Fibroblast of upper back skin (primary cell): ENCODE measurements at places on chromosomes 1 and 21.

DNA sequence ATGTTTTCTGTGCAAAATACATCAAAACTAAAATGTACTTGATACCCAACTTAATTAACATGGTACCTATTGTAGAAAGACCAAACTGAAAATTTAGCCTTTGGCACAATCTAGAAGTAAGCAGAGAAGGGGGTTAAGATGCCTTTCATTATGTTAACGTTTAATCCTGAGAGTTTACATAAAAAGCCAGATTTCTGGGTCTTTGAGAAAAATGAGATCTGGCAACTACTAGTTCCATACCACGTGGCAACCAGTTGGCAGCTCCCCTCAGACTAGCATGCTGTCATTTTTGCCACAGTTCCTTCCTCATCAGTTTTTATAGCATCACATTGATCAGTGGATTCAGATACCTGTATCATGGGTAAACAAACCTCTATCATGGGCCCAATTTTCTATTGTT is 1.5 kb downstream of the RO60 start:
- peak; percentile 12 for DNase-seq

GRCh38 chr1:26890467-26890796 is 349 bp upstream of the GPN2 start:
- DNase-seq = no peak

DNA sequence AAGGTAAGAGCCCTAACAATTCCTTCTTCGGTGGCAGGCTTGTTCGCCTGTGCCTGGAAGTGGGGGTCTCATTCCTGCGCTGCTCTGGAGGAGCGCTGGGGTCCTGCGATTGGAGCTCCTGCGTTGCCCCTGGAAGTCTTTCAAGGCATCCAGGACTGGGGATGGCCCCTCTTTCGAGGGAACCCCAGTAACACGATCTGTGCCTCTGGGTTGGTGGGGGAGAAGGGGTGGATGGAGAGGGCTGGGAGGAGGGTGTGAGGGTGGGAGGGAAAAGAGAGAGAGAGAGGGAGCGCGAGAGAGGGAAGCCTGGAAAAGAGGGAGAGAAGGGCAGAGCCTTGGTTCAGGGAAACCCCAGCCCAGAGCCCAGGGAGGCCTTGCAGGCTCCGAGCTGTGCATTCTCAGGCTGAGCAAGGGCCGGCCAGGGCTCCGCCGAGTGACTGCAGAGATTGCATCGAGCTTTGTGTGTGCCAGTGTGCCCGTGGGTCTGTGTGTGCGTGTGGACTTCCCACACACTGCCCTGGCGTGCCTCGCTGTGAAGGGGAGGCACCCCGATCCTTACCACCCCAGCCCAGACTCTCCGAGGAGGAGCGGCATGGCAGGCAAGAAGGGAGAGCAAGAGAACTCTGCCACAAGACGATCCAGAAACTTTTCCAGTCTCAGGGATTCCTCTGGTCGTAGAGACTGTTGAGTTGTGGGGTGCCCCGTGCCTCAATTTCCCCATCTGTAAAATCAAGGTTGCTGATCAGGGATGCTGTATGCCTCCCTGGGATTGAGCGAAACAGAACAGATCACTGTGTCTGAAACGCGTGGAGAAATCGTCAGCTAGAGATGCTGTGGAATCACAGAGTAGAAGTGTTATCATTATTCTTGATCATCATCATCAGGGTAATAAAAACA is 619 bp downstream of the BCL9 start:
- peak; percentile 41 for DNase-seq

GRCh38 chr1:212495766-212496494 is 63.2 kb downstream of the NENF start:
- DNase-seq = no peak

DNA sequence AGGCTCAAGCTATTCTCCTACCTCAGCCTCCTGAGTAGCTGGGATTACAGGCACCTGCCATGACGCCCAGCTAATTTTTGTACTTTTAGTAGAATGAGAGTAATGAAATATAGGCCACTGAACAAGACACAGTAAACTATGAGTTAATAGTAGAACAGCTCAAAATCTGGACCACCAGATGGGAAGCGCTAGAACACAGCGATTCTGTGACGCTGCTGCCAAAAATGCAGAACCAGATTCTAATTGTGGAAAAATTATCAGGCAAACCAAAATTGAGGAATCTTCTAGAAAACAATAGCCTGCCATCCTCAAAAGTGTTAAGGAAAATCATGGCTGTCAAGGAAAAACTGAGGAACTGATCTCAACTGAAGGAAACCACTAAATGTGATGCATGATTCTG is 111.4 kb upstream of the TIAM1 start:
- DNase-seq = no peak
